ENCODE measurements at places on chromosomes 11 and 22.

GRCh38 chr22:27212617-27213177 lies 555.3 kb downstream of the MIAT start:
- no peak for DNase-seq

GRCh38 chr11:72100462-72100861 lies 2.6 kb downstream of the LAMTOR1 start:
- no peak for DNase-seq

- no peak for DNase-seq
Measured at GRCh38 chr11:45324459-45324858, 38.3 kb upstream of the SYT13 start.

DNA sequence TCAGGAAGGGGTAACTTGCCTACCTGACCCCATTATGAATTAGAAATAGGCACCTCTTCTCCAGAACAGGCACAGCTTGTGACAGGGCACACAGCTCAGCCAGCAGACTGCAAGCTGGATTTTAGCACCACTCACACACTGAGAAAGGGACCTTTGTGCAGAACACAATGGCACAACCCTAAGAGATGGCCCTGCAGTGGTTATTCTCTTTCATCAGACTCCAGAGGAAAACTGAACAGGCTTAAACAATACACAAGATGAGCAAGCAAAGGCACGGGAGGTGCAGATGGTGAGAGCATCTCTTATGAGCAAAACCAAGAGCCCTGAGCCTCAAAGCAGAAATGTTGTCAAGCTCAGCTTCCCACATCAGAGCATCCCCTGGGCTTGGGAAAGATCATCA lies 93.8 kb upstream of the LRRC55 start:
- DNase-seq, result no peak

GRCh38 chr22:40345271-40345670 lies 1.0 kb upstream of the ADSL start:
- DNase-seq, result no peak

DNA sequence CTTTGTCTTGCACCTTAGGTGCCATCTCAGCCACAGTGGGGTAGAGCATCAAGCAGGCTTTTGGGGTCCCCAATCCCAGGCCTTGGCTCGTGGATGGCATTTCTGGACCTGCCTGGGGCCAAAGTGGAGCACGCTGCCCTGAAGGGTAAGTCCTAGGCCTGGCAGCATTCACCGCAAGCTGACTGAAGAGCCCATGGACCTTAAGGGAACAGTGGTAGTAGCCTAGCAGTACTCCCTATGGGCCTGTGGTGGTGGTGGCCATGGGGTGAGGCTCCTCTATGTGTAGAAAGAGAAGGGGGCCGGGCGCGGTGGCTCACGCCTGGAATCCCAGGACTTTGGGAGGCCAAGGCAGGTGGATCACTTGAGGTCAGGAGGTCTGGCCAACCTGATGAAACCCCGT lies 36.9 kb downstream of the PIWIL3 start:
- no peak for DNase-seq

DNA sequence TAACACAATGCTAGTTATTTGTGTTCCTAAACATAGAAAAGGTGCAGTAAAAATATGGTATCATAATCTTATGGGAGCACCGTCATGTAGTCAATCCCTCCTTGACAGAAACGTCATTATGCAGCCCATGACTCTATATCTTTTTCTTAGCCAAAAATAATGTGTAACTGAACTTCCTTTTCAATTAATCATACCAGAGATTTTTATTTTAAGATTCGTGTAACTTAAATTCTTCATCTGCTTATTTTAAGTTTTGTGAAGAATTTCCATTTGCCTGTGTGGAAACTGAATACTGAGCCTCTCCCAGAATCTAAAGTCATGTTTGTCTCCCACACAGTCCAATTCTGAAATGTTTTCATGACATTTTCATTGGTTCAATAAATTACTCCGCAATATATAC lies 699.1 kb downstream of the KCNA4 start:
- DNase-seq, result no peak

DNA sequence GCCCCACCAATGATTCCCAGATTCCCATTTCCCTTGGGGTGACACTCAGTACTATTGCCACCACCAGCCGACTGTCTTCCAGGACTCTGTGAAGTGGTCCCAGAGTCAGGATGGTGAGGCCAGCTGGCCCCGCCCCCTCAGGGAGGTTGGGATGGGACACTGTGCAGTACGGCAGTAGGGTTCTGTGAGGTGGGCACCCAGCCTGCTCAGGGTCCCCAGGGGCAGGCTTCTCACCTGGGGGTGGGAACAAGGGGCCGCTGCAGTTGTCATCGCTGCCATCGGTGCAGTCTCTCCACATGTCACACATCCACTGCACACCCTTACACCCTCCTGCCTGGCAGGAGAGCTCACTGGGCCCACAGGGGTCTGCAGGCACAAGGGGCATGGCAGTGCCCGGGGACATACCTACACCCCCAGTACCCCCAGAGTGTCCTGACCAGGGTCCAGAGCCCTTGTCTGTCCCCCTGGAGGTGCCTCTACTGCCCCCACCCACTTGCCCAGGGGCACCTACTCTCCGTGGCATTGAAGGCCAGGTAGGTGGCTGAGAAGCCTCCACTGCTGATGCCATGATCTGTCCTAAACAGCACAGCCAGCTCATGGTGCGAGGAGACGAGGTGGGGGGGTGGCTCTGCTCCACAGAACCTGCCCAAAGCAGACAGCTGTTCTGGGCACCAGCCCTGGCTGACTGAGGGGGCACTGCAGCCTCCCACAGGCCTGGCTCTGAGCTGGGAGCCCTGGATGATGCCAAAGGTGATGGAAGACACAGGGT lies 1.9 kb upstream of the C1QTNF5 start:
- DNase-seq, result no peak

DNA sequence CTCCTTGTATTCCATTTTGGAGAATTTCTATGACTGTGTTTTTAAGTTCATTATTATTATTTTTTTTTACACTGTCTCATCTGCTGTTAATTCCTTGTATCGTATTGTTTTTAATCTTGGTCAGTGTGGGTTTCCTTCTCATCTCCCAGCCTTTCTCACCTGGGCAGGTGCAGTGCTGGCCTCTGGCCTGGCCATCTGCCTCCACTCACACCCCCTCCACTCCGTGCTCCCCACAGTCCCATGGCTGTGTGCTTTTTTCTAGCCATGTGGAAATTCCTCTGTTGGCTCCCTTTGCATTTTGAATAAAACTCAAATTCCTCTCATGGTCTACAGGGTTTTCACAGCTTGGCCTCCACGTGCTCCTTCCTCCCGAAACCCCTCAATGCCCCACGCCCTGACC lies 50.3 kb upstream of the LINC01488 start:
- no peak for DNase-seq

DNA sequence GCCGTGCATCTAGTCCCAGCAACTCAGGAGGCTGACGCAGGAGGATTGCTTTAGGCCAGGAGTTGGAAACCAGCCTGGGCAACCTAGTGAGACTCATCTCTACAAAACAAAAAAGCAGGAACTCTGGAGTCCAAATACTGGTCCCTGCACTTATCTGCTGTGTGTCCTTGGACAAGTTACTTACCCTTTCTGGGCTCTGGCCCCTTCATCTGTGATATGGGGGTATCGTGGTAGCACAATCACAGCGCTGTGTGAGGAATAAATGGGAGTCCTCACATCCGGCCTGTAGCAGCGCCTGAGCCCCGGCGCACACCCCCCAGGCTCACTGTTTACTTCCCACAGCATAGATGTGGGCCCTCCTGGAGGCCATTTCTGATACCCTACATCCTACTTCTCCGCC lies 44.2 kb upstream of the MYH9 start:
- no peak for DNase-seq

DNA sequence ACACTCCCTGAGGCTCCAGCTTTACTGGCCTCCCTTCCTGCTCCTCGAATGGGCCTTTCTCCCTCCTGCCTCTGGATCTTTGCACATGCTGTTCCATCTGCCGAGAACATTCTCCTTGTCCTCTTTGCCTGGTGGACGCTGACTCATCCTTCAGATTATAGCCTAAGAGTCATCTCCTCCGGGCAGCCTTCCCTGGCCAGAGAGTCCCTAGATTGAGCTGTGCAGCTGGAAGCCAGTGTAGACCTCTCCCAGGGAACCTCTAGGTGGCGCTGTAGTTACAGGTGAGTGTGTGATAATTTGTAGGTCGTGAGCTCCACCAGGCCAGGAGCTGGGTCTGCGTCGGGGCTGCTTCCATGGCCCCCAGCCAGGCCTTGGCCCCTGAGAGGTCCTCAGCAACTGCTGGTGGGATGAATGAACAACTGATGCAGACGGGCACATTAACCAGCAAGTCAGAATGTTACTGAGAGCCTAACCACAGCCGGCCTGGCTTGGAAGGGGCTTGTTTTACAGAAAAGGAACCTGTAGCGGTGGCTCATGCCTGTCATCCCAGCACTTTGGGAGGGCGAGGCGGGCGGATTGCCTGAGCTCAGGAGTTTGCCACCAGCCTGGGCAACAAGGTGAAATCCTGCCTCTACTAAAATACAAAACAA lies 8.7 kb downstream of the PNPLA5 start:
- DNase-seq, result peak; percentile 56

- no peak for DNase-seq
Measured at GRCh38 chr11:2561696-2562581, 117.1 kb downstream of the KCNQ1 start.

GRCh38 chr11:3086671-3087150 lies 29.5 kb upstream of the CARS1 start:
- DNase-seq, result no peak

DNA sequence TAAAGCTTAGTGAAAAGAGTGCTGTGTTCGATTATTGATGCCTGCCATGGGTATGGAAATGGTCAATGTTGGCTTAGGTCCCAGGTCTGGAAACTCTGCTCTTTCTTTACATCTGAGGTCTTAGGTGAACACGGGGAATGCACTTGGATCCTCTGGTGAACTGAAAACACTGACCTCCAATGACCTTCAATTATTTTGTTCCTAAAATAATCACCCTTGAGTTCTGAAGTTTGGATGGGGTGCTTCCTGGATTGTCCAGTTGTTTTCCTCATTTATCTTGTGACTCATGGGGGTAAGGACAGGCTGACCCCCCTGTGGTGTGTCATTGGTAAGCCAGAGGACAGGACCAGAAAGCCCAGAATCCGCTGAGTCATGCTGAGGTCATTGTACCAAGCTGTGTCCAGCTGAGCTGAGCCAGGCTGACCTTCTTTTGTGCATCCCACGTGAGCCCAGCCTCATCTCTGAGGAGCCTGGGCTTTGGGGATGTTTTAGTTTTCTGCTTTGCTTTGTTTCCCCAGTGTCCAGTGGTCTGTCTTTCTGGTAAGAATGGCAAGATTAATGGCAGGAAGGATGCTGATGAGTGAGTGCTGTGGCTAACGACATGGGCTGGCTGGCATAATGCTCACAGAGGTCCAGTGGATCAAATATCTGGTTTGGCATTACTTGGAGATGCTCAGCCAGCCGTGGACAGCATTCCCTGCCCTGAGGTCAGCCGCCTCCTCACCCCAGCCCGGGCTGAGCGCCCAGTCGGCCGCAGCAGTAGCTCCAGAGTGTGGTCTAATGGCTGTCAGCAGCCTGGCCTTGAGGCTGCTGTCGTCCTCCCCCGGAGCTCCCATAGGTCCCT lies 35.6 kb downstream of the AMPD3 start:
- no peak for DNase-seq
